ENCODE measurements at places on chromosomes 16 and 17. TPM values are rescaled to one million over a fixed set of nuclear protein-coding genes. Genes with fewer than 3 reads are reported as not detected.

DNA sequence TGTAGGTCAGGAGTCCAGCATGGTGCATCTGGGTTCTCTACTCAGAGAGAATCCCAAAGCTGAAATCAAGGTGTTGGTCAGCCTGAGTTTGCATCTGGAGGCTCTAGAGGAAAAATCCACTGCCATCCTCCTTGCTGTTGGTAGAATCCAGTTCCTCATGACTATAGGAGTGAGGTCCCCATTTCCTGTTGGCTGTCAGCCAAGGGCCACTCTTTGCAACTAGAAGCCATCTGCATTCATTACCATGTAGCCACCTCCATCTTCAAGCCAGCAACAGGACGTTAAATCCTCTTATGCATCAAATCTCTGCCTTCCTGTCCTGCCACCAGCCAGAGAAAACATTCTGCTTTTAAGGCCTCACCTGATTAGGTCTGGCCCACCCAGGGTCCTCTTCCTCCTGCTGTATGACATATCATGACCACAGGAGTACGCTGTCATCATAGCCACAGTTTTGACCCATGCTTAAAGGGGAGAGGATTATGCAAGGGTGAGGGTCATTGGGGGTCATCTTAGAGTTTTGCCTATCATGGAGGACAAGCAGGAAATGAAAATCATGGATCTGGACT lies 40.5 kb downstream of the DNAH9 start:
- no peak for DNase-seq

DNA sequence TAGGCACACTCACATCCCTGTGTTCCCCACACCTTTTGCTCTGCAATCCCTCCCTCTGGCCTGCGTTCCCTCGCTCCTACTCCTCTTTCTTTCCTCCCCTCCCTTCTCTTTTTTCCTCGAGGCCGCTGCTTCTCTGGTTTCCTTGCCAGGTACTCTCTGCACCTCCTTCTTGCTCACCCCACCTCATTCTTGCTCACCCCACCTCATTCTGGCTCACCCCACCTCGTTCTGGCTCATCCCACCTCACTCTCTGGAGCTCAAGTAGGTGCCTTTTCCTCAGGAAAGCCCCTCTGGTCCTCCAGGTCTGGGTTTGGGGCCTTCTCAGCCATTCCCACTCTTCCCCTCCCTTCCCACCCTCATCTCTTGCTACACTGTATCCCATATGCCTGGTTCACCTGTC lies 103.5 kb downstream of the PLCG2 start:
- DNase-seq = no peak

GRCh38 chr17:57902800-57903759 lies 52.1 kb downstream of the CUEDC1 start:
- peak; percentile 60 for DNase-seq

DNA sequence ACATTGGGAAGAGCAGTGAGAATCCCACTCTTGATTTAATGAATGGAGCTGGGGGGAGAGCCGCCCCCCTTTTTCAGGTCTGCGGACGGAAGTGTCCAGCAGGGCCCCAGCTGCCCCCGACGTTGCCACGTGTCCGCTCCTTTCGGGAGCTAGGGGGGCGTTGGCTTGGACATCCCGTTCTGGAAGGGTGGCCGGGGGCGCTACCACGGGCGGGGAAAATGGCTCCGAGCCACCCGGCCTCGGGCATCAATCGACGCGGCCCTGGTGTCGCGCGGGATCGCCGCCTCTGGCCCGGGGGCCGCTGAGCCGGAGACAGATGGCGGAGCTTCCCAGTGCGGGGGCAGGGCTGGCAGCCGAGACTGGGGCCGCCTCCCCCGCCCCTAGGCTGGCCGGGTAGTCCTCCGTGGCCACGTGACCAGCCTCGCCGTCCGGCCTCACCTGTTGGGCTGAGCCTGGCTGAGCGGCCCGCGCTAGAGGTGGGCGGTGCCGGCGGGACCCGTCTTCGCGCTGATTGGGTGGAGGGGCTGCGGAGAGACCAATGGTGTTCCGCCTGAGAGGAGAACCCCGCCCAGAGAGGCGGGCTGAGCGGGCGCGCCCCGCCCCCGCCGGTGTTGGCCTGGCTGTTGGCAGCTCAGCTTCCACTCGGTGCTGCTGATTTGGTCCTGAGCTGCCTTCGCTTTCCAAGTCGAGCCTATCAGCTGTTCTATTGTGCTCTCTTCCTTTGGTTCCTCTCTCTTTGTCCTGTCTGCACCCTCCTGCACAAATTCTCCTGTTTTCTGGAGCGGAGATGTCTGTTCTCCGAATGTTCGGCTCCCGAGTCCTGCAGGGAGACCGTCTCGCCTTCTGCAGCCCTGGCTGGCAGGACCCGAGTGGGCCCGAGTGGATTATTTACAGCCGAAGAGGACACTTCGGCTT lies 8.3 kb downstream of the HS3ST3B1 start:
- DNase-seq = peak; percentile 78

- no peak for DNase-seq
Observed at GRCh38 chr16:57723170-57723569, 12.4 kb upstream of the KATNB1 start.

The NPIPB2 gene
- 8.6 TPM for total RNA-seq

The NACA2 gene
- not detected for total RNA-seq
